ENCODE measurements at places on chromosomes 7 and 10.

DNA sequence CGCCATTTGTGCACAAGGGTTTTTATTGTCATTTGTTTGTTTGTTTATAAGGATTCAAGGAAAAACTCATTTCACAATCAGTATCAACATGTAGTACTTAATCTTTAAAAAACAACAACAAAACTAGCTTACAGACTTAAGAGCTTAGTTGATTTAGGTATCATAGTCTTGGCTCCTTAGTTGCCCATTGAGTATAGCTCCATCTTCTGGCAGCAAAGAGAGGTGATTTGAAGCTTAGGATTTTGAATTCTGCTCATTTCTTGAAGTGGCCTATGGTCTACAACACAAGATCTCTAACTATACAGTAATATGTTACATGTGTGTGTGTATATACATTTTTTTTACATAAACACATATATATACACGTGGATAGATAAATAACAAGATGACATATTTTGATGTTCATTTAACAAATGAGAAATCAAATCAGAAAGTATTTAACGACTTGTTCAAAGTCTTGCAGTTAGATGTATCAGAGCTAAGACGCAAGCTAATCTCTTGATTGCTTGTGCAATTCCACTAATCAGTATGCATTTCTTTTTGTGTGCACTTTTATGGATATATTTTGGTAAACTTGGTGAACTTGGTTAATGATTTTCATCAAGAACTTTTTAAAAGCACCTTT lies 307.3 kb downstream of the CAMK1D start:
- peak; percentile 77 for DNase-seq

DNA sequence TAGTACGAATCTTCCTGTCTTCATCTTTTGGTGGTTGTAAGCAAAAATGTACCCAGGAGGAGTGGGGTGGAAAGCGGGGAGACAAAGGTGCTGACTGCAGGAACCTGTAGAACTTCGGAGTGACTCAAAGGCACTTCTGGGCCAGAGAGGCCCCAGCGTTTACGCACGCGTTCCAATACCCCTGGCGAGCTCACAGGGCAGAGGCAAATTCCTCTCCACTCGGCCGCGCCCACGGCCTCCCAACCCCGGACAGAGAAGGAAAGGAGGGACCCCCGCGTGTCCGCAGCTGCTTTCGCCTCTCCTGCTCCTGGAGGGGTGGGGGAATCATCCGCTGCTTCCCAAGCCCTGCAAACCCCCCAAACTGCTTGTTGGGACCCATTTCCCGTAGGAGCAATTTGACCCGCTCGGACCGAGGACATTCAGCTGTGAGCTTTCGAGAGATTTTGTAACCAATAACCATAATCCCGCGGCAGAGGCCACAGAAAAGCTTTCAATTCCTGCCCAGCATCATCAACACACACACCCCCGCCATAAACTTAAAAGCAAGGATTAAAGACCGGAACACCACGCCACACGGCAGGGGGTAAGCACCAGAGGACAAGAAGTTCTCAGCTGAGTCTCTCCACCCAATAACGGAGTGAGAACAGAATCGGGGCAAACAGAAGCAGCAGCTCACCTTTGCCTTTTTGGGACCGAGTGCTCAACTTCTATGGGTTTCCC lies 2.3 kb downstream of the IGF2BP3 start:
- DNase-seq = no peak

DNA sequence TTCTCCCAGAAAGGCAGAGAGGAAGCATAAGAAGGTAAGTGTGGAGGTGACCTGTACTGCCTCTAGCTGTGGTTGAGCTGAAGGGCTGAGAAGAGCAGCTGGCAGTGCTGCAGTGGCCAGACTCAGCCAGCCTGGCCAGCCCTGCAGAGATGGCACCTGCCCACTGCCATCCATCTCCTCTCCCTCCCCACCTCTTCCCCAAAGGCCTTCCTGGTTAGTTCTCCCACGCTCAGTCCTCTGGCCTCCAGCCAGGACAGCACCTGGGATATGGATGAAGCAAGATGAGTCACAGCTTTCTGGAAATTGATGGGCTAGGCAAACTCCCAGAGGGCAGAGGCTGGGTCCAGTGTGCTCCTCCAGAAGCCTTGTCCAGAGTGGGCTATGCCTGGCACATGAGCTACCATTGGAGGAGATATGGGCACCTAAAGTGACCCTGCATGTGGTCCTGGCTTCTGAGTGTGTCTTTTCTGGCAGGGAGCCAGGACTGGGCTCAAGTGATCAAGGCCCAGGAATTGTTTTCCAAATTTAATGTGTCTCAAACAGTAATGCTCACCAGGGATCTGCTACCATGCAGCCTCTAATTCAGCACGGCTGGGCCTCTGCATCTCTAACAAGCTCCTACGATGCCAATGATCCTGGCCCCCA lies 81.0 kb upstream of the CACUL1 start:
- no peak for DNase-seq

- DNase-seq = no peak
Measured at GRCh38 chr10:96053985-96054384, 10.6 kb downstream of the CCNJ start.

GRCh38 chr7:106952658-106953231 lies 87.7 kb downstream of the PIK3CG start:
- DNase-seq = peak; percentile 49

DNA sequence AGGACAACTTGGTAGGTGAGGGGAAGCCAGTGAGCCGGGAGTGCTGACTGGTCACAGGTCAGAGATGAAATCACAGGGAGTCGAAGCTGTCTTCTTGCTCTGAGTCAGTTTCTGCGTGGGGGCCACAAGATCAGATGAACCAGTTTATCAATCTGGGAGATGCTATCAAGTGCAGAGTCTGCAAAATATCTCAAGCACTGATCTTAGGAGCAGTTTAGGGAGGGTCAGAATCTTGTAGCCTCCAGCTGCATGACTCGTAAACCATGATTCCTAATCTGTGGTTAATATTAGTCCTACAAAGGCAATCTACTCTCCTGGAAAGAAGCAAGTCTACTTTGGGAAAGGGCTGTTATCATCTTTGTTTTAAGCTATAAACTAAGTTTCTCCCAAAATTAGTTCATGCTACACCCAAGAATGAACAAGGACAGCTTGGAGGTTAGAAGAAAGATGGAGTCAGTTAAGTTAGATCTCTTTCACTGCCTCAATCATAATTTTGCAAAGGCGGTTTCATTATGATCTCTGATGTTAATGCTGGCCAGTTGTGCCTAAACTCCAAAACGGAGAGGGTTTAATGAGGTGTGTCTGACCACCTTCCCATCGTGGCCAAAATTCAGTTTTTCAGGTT lies 8.4 kb upstream of the LMOD2 start:
- no peak for DNase-seq

- DNase-seq = no peak
Measured at GRCh38 chr7:21763818-21764217, 181.9 kb downstream of the CDCA7L start.

- no peak for DNase-seq
Measured at GRCh38 chr7:26860361-26860760, 4.0 kb downstream of the SKAP2 start.

GRCh38 chr10:120477743-120478141 lies 20.7 kb downstream of the PLPP4 start:
- DNase-seq = no peak

DNA sequence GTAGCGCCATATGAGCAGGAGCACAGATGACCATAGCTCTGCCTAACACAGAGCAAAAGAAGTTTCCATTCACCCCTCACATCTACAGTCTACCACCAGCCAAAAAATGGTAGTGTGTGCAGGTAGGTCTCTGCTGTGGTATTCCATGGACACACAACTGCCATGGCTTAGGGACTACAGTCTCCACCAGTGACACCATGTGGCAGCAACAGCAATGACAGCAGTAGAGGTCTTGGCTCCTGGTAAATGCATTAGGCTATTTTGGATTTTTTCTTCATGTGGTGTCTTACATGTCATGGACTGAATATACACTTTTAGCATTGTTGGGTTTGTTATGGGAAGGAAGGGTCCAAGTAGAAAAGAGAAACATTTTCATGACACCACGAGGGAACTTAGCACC lies 70.1 kb upstream of the CABCOCO1 start:
- peak; percentile 29 for DNase-seq

GRCh38 chr7:135977742-135978066 lies 545 bp upstream of the MTPN start:
- no peak for DNase-seq

GRCh38 chr10:8044908-8045725 lies 9.4 kb upstream of the GATA3 start:
- no peak for DNase-seq

DNA sequence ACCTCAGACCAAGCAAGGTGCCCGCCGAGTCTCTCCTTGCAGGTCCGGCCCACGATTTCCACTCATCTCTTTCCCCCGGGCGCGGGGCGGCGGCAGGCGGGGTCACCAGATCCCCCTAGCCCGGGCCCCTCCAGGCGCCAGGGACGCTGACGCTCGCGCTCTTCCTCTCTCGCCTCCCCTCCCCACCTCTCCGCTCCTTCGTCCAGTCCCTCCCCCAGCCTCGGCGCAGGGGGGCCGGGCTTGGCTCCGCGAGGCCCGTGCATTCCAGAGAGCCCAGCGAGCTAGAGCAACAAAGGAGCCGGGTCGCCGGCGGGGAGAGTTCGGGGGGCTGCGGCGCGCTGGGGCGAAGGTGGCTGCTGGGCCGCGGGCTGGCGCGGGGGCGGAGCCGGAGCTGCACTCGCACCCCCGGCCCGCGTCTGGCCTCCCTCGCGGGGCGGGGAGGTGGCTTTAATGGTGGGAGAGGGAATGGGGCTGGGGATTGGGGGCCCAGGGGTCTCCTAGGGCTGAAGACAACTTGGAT lies at the start of gene SMO:
SMO (plus strand) TSS at position 262 of the 520 bp plus-strand sequence. CDS start 519 bp downstream, outside the sequence.
- no peak for DNase-seq

GRCh38 chr7:45881759-45882464 lies 6.4 kb upstream of the IGFBP1 start:
- DNase-seq = no peak

- no peak for DNase-seq
Measured at GRCh38 chr10:14371581-14371980, 40.9 kb upstream of the FRMD4A start.

DNA sequence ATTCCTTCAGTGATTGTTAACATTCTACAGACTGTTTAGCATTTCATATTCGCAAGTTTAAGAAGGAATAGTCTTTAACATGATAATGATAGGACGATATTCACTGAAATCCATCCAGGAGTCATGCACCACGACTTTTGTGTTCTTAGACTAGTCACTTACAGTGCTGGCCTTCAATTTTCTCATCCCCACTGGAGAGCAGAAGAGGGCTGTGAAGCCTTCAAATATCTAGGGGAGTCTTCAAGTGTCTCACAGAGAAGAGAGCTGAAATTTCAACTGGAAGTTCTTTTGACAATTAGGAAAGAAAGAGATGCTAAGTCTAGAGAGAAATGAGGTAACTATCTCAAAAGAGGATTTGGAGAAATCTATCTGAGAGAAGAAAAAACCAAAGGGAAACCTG lies 43.8 kb upstream of the TAS2R16 start:
- DNase-seq = no peak

Data from hematopoietic multipotent progenitor cell treated with erythropoietin and hydrocortisone succinate and interleukin-3 and kit ligand, for 8 days (in vitro differentiated cells).